ENCODE measurements at places on chromosomes 6 and 20.

- DNase-seq: no peak
Measured at GRCh38 chr6:8905757-8906156, 470.4 kb upstream of the SLC35B3 start.

DNA sequence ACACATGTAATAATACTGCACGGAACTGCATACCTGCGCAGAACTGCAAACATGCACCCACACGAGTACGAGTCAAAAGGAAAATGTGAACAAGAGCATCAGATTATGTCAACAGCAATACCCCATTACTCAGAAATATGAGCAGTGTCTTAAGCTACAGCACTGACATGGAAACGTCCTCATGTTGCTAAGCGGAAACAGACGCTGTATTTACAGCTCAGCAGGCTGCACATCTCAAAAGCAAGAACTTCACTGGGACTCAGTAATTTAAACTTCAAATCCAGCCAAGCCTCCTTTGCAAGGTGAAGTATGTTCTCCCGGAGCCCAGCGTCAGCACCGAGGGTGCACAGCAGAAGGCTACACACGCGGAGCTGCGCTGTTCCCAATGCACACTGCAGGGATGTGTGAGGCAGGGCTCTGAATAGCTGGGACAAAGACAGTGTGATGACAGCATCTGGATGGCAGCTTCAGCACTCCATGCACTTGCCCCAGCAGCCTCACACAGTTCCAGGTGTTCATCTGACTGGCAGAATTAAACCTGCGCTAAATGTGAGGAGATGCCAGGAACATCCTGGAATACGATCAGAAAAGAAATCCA, 202.8 kb downstream of the WDR27 start:
- no peak for DNase-seq

GRCh38 chr6:118581489-118581959, 33.4 kb downstream of the PLN start:
- DNase-seq: no peak

DNA sequence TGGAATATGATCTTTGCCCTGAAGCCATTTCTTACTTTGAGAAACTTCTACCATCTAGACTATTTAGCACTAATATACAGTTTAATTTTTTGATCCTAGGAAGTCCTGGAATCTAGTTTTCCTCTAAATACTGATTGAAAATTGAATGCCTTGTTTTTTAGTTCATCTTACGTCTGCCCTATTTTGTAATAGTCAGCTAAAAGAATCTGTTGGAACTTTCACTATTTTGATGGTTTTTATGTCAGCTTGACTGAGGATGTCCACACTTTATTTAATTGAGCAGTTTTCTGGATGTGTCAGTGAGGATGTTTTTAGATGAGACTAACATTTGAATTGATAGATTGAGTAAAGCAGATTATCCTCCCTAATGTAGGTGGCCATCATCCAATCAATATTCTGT, 8.4 kb downstream of the OR12D2 start:
- DNase-seq: no peak

GRCh38 chr6:90471263-90471662, 115.6 kb downstream of the MAP3K7 start:
- DNase-seq: no peak

DNA sequence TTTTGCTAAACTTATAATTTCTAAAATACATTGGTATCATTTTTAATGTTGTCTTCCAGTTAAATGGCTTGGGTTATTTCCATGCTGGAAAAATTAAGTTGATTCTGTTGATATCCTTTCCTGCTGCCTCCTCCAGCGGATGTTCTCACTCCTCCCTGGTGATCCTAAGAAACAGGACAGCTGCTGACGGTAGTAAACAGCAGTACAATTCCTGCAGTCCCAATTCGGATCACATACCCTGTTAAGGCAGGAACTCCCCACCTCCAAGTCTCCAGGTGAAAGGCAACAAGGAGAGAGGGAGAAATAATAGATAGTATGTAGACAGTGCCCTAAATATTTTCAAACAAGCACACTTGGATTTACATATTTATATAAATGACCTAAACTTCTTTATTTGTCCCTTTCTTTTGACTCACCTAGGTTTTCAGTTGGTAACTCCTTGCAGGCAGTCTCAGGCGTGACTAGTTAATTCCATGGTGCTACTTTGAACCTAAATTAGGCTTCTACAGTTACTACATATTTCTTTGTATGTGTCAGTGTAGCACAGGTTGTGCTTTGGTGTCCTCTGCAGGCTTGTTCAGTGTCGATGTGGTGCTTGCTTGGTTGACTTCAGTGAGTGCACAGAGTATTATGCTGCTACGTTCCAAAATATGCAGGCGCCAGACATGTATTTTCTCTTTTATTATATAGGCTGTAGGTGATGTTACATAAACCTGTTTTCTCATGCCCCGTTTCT, 126.0 kb downstream of the ADGRB3 start:
- no peak for DNase-seq

- DNase-seq: no peak
Measured at GRCh38 chr20:6705106-6705766, 62.2 kb upstream of the BMP2 start.

DNA sequence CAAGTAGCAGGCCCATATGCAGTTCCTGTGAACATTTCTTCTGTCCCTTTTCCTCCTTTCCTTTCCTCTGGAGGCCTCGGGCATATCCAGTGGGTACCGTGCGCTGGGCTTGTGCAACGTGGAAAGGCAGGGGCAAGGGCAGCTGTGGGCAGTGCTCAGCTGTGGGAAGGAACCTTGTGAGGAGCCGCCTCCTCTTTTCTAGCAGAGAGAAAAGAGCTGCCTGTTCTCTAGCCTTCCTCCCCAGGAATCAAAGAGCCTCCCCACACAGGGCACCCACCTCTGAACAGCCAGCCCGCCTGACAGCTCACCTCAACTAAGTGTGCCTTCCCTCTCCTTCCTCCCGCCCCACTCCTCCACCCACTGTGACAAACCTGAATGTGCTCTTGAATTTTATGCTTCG, 143.3 kb upstream of the HDDC2 start:
- DNase-seq: no peak

DNA sequence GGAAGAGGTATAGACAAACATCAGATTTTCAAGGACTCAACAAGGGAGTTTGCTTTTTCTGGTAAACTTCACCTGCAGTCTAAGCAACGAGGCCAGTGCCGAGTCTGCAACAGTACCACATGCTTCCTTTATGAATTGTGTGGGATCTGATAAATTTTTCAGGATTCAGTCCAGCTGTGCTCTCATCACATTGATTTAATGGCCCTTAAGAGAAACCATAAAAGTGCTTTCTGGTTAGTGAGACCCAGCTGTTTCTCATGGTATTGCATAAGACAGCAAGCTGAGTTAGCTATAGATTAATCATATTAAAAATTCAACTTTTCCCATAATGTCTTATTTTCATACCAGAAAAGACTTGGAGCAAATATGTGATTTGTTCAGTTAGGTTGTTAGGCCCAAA, 291.4 kb downstream of the CENPW start:
- DNase-seq: no peak

- no peak for DNase-seq
Measured at GRCh38 chr6:35320031-35320410, 22.3 kb upstream of the PPARD start.

GRCh38 chr6:111239461-111239860, 152.2 kb downstream of the SLC16A10 start:
- no peak for DNase-seq

DNA sequence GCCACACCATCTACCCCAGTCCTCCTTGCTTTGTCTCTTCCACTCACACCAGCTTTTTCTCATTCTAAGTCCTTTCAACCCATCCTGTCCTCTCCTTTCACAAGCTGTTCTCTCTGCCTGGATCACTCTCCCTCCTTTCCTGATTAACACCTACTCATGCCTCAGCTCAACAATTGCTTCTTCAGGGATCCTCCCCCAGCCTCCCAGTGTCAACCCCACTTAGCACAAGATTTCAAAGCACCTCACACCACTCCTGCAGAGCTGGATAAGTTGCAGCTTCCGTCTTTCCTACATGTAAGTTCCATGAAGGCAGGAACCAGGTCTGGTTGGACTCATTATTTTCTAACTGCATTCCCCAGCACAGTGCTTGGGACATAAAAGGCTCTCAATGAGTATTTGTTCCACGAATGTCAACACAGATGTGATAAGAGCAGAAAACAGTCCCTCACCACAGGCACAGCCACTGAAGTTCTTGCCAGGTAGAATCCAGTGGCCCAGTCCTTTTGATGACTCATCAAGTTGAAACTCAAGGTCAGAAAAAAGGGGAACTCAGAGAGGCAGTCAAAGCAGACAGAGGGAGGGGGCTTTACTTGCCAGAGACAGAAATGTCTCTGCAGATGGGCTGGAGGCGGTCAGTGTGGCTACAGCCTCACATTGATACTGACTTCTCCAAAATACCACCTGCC, 193.4 kb upstream of the PRDM1 start:
- no peak for DNase-seq

DNA sequence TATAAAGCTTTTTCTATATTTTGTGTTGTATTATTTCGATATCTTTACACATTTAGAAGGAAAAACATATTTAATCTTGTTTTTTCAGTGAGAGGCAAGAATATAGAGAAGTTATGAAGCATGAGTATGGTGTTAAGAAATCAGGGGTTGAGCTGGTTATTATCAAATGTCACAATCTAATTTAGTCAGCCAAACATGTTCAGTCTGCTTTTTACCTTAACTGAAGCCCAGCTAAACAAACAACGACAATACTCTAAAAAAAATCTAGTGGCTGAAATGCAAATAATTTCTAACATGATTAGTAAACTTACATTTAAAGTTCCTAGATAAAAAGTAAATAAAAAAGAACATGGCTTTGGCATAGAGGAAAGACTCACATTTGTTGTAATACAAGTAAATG, 433.8 kb upstream of the NRSN1 start:
- DNase-seq: no peak

DNA sequence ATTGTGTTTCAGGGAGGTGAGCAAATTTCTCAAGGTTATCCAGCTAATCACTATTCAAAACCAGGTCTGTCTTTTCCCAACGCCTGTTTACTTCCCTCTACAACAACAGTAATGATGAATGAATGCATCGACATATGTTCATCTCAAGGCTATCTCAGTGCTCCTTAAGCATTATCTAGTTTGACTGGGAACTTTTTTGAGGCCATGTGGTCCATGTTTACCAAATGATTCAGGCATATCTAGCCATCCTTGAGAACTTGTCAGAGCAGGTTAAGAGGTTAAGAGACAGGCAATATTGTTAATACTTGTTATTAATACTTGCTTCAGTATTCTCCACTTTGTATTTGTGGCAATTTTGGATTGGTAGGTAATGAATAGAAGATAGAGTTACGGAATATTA, 1038.4 kb upstream of the FLRT3 start:
- DNase-seq: no peak

- no peak for DNase-seq
Measured at GRCh38 chr6:130373992-130374391, 8.2 kb downstream of the TMEM200A start.

DNA sequence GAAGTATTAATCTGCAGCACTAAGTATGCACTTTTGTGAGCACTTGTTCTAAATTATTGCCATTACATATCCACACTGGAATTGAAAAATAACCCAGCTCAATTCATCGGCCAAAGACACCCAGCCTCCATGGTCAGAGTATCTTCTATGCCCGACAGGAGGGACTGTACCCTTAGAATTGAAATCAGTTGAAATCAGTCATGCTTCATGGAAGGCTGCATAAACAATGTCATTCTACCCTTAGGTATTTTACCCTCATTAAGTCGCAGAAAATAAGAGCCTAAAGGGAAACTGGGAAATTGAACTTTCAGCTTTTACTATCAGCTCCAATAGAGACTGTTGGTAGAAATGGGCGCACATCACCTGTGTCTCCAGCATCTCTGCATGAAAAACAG, 2.9 kb upstream of the RAMACL start:
- no peak for DNase-seq

DNA sequence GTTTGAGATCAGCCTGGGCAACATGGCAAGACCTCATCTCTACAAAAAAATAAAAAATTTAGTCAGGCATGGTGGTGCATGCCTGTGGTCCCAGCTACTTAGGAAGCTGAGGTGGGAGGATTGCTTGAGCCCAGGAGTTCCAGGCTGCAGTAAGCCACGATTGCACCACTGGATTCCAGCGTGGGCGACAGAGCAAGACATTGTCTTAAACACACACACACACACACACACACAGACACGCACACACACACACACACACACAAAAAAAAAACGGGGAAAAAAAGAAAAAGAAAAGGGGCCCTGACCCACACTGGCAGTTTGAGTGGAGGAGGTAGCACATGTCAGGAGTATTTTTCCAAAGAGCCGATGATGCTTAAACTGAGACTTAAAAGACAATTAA, 122.2 kb downstream of the AFG1L start:
- no peak for DNase-seq

DNA sequence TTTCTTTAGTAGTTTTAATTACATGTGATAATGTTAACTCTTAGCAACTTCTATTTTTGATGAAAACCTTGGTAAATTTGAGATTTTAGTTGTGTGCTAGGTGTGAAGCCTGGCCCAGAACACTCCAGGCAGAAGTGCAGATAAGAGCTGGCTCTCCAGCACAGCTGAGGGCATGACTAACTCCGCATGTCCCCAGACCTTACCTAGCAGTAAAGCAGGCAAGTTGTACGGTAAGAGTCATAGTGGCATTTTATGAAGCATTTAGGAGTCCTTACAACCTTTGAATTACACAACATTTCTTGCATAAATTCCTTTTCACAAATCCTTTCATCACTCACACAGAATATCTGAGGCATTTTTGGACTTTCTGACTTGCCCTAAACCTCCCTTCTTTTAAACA, 67.2 kb downstream of the OPRM1 start:
- no peak for DNase-seq

DNA sequence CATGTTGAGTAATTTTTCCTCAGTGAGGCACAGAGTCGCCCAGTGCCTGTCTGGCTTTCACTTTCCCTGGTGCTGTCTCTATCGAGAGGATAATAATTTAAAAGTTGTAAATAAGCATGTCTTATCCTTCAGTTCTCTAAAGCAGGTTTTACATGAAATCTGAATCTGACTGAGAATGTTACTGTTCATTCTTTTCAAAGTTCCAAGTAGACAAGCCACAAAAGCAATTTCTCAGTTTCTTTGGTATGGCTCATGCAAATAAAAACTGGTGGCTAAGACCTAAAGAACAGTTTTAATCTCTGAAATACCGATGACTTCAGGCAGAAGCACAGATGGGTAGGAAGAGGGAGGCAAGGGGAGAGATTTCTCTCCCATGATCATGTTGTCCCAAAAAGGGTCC, 87.6 kb upstream of the GCM1 start:
- DNase-seq: no peak

DNA sequence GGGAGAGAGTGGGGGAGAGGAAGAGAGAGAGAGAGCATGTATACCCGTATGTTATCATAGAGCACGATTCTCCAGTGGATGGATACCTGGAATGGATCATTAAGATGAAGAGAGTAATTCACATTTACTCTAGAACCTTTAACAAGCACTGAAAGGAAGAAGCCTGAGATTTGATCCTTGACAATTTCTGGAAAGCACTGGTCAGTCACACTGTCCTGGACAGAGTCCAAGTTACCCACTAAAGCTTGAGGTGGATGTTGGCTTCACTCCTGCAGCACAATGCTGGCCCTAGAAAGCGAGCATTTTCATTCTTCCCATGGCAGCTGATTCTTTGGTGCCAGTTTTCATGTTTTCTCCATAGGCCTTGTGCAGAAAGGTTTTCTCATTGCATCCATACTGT, 25.6 kb downstream of the NFYA start:
- no peak for DNase-seq

- no peak for DNase-seq
Measured at GRCh38 chr6:16335176-16335575, 96.8 kb downstream of the GMPR start.

GRCh38 chr6:43904311-43905123, 134.5 kb downstream of the VEGFA start:
- DNase-seq: no peak

- no peak for DNase-seq
Measured at GRCh38 chr20:13659288-13659687, 20.6 kb upstream of the TASP1 start.

- DNase-seq: no peak
Measured at GRCh38 chr6:144477396-144477795, 192.3 kb downstream of the UTRN start.
